ENCODE measurements at places on chromosomes 11 and 22. TPM values are rescaled to one million over a fixed set of nuclear protein-coding genes. Genes with fewer than 3 reads are reported as not detected.
A peak's percentile ranks its signal among the peaks of the same experiment; 100 is the strongest.

The CCDC82 gene
- total RNA-seq, result 42.2 TPM

DNA sequence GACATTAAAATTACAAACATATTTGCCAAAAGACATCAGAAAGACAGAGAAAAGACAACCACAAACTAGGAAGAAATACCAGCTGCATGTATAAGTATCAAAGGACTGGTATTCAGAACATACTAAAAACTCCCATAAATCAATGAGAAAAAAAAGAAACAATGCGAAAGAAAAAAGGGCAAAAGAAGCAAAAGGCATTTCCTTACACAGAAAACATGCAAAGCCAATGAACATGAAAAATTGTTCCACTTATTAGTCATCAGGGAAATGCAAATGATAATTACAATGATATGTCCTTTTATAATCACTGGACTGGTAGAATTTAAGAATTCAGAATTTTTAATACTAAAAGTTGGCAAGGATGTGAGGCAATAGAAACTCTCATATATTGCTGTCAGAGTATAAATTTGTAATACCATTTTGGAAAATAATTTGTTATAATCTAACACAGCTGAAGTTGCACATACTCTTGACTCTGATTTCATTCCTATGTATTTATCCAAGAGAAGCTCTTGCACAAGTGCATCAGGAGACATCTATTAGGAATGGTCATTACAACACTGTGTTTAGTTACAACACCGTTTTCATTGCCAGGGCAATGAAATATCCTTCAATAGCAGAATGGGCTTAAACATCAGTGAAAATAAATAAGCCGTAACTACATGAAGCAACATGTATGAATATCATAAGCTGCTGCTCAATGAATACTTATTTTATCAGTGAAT is 279.7 kb downstream of the SWAP70 start:
- peak; percentile 61 for DNase-seq

GRCh38 chr11:125674210-125674609 is 6.4 kb downstream of the ACRV1 start:
- no peak for DNase-seq

DNA sequence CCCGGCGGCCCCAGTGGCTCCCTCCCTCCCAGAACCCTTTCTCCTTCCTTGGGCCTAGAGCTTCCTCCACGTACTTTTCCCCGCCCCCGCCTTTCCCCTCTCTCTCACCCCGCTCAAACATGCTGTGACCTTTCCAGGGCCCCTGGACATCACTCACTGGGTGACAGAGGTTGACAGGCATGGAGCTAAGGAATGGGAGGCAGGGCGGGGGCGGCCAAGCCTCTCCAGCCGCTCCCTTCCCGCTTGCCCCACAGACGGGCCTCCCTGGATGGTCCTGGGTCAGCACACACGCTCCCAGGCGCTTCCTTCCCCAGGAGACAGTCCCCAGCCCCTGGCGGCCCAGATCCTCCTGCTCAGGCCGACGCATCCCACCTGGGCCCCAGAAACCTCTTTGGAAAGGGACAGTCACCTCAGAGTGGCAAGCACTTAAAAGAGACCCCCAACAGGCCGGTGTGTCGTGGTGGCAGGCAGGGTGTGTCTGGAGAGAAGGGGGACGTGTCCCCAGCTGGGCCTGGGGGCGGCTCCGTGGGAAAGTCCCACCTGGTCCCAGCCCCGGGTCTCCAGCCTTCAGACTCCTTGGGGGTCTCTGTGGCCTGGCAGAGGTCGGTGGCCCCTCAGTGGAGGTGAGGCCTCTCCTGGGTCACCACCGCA is 8.8 kb downstream of the H19 start:
- no peak for DNase-seq

DNA sequence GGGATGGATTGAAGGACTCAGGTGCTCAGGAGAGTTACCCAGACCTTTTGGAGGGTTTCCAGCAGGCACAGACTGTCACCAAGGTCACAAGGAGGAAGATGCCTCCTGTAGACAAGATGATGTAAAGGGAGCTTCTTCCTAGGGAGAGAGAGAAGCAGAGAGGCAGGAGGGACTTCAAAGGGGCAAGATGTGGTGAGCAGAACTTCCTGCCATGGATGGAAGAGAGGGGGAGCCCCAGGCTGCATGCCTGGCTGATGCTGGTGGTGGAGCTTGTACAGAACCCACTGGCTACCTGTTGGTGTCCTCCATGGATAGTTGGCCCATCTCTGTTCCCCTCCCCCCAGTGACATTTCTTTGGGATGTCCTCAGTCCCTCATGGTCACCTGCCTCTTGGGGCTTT is 4.2 kb downstream of the HEPN1 start:
- no peak for DNase-seq

The CRYBB2 gene
- total RNA-seq, result not detected

The CARNS1 gene
- total RNA-seq, result 0.20 TPM
